Stimulated activated CD4-positive, alpha-beta T cell treated with anti-CD3 and anti-CD28 coated beads, Interleukin-15, amount 100 ng/mL, for 24 hours (primary cell): ENCODE measurements at places on chromosomes 2 and 18.

DNA sequence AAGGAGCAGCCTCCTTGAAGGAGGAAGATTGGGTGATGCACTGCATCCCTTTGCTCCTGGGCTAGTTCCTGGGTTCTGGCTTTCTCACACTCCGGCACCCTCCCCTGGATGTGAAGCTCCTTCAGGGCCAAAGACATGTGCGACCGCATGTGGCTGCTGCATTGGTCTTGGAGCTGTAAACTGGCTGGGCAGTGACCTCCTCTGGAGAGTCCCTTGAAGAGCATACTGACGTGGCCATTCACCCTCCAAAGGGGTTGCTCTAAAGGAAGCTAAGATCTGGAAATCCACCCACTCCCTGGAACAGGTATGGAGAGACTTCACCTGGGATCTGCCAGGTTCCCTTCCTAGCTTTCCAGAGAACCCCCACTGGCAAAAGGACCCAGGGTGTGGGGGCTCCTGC, 62.1 kb downstream of the TMEM17 start:
- no peak for DNase-seq

DNA sequence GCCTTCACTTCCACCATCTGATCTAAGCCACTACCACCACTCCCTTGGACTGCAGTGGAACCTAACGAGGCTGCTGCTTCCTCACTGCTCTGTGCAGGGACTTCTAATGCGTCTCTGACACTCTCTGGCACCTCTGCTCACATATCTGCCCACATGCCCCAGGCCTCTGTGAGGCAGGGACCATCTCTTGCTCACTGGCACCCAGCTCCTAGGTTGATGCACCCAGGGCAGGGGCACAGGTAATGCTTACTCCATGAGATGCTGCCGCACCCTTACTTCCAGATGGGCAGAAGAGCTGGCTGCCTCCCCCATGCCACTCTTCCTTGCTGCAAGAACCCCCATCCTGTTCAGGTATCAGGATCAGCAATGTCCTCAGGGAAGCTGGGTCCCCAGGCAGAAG, 294.0 kb upstream of the HS6ST1 start:
- no peak for DNase-seq

- DNase-seq, result no peak
Observed at GRCh38 chr18:36456622-36457021, 159.1 kb downstream of the FHOD3 start.

DNA sequence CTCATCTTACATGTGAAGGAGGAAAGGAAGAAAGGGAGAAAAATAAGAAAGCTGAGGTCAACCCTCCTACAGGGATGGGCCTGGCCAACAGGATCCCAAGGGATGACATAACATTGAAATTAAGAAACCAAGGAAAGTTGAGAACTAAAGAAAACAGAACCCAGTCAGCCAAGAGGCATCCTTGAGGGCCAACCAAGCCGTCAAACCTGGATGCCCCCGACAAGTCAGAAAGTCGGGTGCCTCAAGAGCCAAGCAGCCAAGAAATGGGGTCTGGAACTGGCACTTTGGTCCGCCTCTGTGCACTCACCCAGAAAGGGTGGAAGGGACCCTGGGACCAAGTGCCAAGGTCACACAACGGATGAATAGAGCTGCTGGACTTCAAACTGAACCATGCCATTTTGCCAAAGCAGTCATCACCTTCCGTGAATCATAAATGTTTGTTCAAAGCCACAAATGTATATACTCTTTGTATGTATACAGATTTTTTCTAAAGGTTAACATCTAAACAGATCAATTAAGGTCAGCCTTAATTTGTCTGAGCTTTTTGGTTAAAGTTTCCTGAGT, 27.0 kb upstream of the PTPN4 start:
- no peak for DNase-seq

DNA sequence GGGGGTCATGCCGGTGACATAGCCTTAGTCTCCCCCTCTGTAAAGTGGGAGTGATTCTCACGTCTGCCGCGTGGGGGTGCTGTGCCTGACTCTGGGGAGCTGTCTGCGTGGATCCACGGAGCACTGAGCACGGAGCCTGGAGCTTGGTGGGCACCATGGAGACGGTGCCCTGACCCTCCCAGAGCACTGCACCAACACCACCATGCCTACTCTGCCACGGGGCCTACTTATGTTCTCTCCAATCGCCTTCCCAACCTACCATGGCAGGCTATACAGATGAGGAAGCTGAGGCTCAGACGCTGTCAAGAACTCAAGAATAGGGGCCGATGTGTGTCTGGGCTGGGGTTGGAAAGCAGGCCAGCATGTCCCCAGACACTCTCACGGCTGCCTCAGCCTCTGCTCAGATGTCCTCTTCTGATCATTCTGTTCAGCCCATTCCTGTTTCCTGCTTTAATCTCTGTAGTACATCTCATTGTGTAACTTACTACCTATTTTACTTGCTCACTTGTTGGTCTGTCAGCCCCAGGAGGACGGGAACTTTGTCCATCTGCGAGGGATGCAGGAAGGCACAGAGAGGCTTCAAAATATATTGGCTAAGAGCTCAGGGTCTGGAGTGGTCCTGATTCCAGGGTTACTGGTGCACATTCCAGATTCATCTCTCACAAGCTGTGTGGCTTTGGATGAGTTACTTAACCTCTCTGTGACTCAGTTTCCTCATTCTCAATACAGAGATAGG, 168.1 kb upstream of the HS6ST1 start:
- DNase-seq, result no peak
